ENCODE measurements at places on chromosomes 1 and 21. TPM values are rescaled to one million over a fixed set of nuclear protein-coding genes. Genes with fewer than 3 reads are reported as not detected.
A peak's percentile ranks its signal among the peaks of the same experiment; 100 is the strongest.

- no peak for ATAC-seq
These were observed 269.3 kb downstream of the RPS6KC1 start for GRCh38 chr1:213320191-213320870.

ZNF672 gene
- total RNA-seq: 38.8 TPM

GUCA2A gene
- not detected for total RNA-seq

GRCh38 chr1:179883745-179884138 is 1.7 kb downstream of the TOR1AIP1 start:
- ATAC-seq: peak; percentile 69

DNA sequence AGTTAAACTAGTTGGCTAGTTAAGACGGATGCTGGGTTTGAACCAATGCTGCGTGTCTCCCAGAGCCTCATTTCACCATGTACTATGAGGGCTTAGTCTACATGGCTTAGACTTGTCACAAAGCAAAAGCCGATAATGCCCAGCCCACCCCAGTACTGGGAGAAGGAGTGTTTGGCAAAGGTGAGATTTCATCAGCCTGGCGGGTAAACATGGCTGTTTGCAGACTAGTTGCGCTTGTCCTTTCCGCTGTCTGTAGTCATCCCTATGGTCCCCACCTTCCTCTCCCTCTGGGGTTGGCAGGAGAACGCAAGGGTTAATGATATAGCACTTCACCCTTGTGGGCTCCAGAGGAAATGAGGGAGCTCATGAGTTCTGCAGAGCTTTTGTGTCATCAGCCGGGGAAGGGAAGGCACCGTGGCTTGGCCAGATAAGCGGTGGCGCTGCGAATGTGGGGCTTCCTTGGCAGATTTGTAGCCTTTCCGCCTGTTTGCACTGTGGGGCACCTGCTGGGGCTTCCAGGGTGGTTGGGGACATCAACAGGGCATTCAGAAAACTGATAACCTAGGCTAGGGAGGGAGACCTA is 29.2 kb downstream of the SOX13 start:
- ATAC-seq: peak; percentile 10

DNA sequence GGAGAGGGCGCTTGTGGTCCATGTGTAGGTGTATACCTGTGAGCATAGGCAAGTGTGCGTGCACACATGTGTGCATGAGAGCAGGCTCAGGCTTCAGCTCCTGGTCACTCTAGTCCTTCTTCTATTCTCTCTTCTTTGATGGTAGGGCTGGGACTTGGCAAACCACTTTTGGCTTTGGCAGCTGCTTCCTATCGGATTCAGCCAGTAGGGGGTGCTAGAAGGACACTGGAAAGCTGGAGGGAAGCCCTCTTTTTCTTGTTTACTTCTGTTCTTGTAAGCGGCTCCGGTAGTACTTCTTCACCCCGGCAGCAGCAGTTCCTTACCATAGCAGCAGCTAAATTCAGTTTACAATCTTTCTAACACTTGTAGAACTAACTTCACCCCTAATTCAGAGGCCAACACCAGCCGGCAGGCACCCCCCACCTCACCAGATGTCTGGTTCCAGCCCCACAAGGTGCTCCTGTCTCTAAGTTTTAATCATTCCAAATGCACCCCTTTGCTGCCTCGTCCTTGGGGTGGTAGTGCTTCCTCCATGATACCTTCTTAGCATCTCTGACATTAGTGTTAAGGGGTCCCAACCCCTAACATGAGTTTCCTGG is 25.1 kb downstream of the NENF start:
- peak; percentile 31 for ATAC-seq

TMPRSS2 gene
- total RNA-seq: not detected

- no peak for ATAC-seq
These were observed 168.9 kb downstream of the RHOU start for GRCh38 chr1:228904222-228904621.

S100A7A gene
- total RNA-seq: not detected

DNA sequence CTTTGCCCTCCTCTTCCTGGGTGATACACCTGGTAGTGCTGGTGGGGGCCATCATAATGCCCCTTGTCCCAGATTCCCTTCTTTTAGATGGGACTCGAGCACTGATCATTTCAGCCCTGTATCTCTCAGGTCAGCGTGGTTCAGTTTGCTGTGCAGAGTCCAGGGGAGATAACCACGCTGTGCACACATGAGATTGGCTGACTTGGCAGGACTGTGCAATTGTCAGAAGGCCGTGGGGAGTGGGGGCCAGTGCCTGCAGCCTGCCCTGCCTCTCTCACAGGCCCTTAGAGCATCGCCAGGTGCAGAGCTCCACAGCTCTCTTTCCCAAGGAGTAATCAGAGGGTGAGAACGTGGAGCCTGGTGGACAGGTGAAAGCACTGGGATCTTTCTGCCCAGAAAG is 15.2 kb downstream of the EPHX1 start:
- no peak for ATAC-seq

SLAMF9 gene
- total RNA-seq: not detected

GRCh38 chr21:14405962-14406361 is 23.0 kb upstream of the HSPA13 start:
- ATAC-seq: no peak

SFPQ gene
- total RNA-seq: 228 TPM

AMPD1 gene
- total RNA-seq: not detected

JUN gene
- total RNA-seq: 62.2 TPM

DNA sequence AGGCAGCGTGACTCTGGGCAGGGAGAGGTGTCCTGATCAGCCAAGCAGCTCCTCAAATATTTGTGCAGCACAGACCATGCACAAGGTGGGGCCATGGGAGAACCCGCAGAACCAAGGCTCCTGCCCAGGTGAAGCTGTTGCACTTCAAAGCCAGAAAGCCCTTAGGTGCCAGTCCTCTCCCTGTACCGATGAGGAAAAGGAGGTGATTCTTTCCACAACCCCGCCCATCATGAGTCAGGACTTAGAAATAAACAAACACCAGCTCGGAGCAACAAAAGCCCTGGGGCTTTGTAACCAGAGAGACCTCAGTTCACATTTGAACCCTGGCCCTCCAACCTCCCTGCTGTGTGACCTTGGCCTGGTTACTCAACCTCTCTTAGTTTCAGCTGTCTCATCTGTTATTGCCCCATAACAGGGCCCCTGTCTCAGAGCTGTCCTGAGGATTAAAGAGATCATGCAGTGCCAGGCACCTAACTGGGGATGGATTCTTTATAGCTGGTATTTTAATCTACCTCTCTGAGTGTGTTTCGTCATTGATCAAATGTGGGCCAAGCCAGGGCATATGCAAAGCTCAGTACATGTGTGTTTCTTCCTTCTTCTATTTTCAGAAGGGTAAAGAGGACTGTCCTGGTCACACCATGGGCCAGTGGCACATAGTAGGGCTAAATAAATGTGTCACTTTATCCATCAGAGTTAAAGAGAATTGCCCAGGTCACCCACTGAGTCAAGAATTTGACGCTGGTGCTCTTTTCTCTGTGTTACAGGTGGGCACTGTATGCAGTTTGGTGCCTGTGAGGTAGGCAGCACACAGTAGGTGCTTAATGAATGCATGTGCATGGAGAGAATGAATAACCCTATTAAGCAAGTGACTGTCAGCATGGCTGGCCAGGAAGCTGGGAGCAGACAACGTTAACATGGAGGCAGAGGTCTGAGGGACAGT is 1.4 kb downstream of the LDLRAD1 start:
- no peak for ATAC-seq

NTRK1 gene
- 13.3 TPM for total RNA-seq

DNA sequence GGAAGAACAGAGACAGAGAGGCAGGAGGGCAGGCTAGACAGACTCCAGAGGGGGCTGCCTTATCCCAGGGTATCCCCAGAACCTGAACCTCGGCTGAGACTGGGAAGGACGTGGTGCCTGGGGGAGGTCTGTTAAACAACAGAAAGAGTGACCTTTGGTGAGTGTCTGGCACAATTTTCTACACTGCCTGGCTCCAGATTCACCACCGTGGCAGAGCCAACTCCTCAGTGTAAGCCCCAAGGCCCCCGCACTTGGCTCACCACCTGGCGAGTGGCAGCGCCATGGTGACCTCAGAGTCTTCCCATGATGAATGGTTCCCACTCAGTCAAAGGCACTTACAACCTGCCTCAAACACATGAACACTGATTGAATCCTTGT is 6.5 kb downstream of the RD3 start:
- ATAC-seq: no peak

GRCh38 chr1:191065346-191065745 is 587.7 kb upstream of the BRINP3 start:
- ATAC-seq: no peak

- peak; percentile 81 for ATAC-seq
These were observed 107.1 kb downstream of the NIBAN1 start for GRCh38 chr1:184866991-184867788.

- no peak for ATAC-seq
These were observed 217.9 kb downstream of the RRAGC start for GRCh38 chr1:38641661-38642060.

DNA sequence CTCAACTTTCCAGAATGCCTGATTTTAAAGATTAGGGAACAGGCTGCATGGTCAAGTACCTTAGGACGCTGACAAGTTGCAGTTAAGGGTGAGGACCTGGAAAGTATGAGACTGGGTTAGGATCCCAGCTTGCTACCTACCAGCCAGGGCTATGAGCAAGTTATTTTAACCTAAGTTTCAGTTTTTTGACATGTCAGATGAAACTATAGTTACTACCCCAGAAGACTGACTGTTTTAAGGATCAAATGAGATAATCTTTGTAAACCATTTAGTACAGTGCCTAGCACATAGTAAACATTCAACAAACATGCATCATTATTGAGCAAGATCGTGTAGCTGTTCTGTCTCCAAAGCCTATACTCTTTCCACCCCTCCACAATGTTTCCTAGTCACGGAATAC is 14.4 kb downstream of the THEMIS2 start:
- peak; percentile 31 for ATAC-seq

- no peak for ATAC-seq
These were observed 86.8 kb upstream of the LBR start for GRCh38 chr1:225514671-225515081.

DNA sequence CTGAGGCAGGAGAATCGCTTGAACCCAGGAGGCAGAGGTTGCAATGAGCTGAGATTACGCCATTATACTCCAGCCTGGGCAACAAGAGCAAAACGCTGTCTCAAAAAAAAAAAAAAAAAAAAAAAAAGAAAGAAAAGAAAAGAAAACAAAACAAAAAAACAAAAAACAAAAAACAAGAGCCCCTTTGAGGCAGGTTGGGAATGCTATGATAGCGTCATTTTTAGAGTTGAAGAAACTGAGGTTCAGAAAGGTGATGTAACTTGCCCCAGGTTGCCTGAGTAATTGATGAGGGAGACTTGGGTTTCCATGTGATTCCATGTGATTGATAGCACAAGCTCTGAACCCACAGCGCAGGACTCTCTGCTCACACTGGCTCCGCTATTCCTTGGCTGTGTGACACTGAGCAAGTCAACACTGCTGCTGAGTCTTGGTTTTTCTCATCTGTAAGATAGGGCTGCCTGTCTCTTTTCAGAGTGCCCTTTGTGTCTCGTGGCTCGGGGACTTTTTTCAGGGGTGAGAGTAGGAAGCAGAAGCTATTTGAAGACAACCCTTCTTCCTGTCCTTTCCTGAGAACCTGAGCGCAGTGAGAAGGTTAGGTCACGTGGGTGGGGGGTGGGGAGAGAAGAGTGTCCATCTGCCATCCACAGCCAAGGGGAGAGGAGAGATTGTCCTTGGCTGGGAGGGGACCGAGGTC is 2.5 kb downstream of the CNR2 start:
- ATAC-seq: no peak

GRCh38 chr21:42198929-42199867 is 19.7 kb upstream of the ABCG1 start:
- ATAC-seq: peak; percentile 53

RPE65 gene
- not detected for total RNA-seq

- no peak for ATAC-seq
These were observed 452.6 kb upstream of the CAMK1G start for GRCh38 chr1:209130886-209131285.

PSMD4 gene
- 196 TPM for total RNA-seq

GRCh38 chr1:219954736-219955421 is 26.5 kb upstream of the SLC30A10 start:
- no peak for ATAC-seq

DNA sequence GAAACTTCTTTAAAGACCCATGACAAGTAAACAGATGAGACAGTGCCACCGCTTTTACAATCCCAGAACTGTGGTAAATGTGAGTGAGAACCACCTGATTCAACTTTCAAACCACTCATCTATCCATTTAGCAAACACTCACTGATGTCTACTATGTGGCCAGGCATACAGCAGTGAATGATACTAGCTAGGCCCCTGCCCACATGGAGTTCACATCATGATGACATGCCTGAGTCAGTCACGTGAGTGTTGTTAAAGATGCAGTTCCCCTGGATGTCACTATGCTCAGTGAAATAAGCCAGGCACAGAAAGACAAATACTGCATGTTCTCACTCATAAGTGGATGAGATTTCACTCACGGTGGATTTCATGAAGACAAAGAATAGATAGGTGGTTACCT is 28.4 kb downstream of the STX6 start:
- ATAC-seq: peak; percentile 97

DNA sequence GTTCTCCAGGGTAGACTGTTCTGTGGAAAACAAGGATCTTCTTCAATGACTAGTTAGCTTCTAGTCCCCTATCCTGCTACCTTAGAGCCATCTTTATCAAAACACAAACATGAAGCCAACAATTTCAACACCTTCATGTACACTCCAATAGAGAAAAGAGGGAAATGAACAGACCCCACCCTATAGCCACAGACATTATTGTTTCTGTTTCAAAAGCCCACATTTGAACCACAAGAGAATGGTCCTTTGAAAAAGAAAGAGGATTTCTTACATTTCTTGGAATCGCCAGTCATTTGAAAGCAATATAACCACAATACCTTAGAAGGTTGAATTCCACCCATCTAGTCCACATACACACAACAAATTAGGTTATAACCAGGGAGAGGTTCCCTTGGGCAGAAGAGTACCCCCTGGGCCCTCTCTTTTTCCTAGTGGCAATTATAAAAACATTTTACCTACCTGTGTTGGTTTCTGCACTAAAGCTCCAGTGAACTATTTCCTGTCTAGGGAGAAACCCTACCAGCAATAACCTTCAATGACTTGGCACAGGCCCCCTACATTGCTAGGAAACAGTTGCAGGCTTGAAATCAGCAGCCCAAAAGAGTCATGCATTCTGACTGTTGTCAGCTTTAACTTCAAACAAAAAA is 2.7 kb upstream of the LPGAT1 start:
- ATAC-seq: peak; percentile 53

DNA sequence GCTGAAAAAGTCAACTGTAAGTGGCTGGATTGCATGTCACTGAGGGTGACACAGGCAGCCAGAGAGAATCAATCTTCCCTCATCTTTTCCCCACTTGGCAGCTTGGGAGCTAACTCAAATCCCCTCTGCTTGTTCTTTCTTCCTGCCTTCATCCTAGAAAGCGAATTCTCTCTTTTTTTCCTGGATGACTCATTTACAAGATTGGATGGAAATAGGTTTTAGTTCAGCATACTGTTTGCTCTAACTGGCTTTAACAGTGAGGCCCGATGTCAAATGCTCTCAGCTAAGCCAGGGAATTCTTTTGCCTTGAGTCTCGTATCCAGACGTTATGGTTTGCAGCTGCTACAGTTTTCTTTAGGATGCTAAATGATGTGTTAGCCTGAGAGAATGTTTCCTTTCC is 72.7 kb downstream of the HUNK start:
- no peak for ATAC-seq

All from activated T-helper 17 cell treated with anti-CD3 and anti-CD28 coated beads, Interleukin-2, amount 50 U/mL, for 72 hours (primary cell).